ENCODE measurements at places on chromosomes 1 and 21.

DNA sequence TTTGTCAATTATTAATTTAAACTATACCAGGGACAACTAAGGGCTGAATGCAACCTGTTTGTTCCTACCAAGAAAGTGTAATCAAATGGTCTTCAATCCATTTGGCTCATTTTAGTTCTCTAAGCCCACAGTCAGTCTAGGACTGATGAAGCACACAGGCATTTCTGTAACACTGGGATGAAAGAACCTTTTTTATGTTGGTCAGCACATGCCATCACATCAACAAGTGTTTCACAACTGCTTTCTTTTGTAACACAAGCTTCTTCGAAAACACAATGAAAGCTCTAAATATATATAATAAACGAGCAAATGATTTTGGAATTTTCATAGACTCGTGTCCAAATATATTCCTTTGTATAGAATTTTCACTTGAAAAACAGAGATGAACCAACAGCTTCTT is 28.8 kb downstream of the HEATR1 start:
- no peak for DNase-seq

- no peak for DNase-seq
Observed at GRCh38 chr1:117110774-117111173, 10.8 kb downstream of the TRIM45 start.

DNA sequence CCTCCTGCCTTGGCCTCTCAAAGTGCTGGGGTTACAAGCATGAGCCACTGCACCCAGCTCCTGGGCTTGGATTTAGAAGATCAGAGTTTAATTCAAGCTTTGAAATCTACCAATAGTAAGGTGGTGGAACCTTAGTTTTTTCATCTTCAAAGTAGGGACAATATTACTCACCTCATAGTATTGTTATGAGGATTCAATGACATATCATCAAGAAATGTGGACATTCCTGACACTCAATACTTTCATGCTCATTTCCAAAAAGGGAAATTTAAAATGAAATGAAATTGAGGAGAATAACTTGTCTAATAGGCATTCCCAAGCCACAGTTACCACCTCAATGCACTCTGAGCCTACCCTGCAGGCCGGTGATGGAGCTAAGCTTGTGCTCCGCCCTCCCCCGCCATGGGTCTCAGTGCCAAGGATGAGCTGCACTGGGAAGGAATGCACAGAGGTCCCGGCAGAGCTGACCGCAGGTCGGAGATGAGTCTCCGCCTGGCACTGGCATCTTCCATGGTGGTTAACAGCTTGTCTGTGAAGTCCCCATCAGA is 56.5 kb upstream of the BCAR3 start:
- DNase-seq = no peak

GRCh38 chr1:36023098-36023769 is 60.7 kb upstream of the TEKT2 start:
- DNase-seq = no peak

DNA sequence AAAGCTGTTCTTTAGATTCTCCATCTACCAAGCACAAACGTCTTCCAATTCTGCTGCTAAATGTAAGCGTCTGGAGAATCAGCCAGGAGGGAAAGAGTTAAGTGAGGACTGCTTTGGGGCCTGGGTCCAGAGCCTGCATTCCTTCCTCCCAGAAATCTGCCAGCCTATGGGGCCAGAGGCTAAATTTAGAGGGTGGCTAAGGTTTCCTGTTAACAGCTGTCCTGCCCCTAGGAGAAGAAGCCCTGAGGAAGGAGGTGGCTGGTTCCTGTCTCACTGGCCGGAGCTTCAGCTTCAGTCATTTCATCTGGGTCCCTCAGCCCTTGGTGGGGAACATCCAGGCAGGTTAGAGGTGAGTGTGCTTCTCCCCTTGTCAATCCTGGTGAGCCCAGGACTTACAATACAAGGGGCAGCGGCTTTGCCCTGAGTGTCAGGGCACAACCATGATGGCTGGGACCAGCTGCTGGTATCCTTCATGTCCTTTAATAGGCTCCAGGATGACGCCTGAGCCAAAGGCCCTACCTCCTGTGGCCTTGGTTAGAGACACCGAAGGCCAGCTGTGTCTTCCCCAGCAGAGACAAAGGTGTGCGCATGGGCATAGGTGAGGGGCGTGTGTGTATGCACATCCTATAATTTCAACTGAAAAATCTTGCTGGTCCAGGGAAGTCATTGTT is at the start of gene STYXL2:
Gene STYXL2 (plus strand): TSS at position 230 of the 671 bp plus-strand sequence. CDS start 775 bp downstream, outside the sequence.
- no peak for DNase-seq

DNA sequence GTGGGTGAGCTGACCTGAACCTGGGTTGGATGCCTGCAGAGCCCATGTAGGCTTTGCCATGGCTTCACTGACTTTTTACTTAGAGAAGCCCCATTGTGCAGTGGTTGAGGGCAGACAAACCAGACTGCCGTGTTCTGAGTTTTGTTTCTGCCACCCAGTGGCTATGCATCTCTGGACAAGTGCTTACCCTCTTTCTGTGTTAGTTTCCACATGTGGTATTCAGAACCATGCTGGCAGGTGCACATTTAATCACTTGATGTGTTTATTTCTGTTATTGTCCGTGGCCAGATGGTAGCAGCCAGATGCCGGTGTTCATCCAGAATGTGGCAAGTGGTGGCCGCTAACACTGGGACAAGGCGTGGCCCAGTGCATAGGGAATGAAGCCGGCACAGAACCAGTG is 10.3 kb upstream of the PTPN7 start:
- DNase-seq = no peak

- no peak for DNase-seq
Observed at GRCh38 chr1:221100611-221101010, 221.4 kb downstream of the HLX start.

DNA sequence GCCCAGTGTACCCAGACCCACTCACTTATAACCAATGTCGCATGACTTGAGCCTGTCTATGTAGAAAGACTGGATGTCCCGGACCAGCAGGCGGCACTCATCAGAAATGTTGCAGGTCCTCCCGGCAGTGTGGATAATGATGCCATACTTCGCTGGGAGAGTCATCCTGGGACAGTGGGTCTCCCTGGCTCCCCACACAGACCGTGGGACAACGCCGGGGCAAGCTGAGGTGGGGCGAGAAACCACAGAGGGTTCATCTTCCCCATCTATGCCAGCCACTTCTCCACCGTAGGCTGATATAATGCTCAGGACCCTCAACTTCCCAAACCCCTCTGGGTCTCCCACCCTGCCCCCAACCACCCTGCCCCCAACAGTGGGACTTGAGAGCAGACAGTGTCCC is 8.3 kb downstream of the PGLYRP4 start:
- no peak for DNase-seq

DNA sequence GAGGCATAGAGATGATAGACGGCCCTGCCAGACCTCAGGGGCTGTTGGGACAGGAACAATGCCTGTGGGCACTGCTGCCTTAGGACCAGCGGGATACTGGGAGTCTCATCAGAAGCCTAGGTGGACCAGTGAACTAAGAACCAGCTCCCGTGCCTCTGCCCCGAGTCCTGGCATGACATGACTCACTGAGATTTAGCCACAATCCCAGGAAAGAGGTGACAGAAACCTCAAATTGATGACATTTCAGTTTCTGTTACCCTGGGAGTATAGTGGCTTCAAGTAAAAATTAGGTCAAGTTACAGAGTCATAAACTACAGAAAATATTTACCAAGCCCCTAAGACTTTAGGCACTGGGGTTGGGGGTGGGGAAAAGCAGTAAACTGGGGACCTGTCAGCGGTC is 74.6 kb upstream of the GADD45A start:
- DNase-seq = no peak

- no peak for DNase-seq
Observed at GRCh38 chr21:45289655-45290515, 2.2 kb upstream of the POFUT2 start.

GRCh38 chr1:98749152-98749756 is 87.7 kb downstream of the SNX7 start:
- DNase-seq = no peak
